ENCODE measurements at places on chromosomes 6 and 20. TPM values are rescaled to one million over a fixed set of nuclear protein-coding genes. Genes with fewer than 3 reads are reported as not detected.

Gene LY6G5C
- 1.7 TPM for total RNA-seq

Gene CLDN20
- total RNA-seq, result not detected

Gene FAM209B
- not detected for total RNA-seq

Gene NT5DC1
- 2.6 TPM for total RNA-seq

Gene EPHA7
- total RNA-seq, result under 0.01 TPM

Gene CST9L
- not detected for total RNA-seq

Gene BCAS4
- 0.60 TPM for total RNA-seq

Gene LIN28B
- total RNA-seq, result not detected

Gene TMC2
- not detected for total RNA-seq

Gene LAMA5
- total RNA-seq, result 5.4 TPM

Gene TULP4
- total RNA-seq, result 53.4 TPM

Gene CAGE1
- total RNA-seq, result 0.20 TPM

Gene RSPO3
- total RNA-seq, result not detected

Gene DDRGK1
- total RNA-seq, result 44.0 TPM

Gene NAPB
- total RNA-seq, result 3.1 TPM

Gene LYRM2
- total RNA-seq, result 12.7 TPM

Gene TCP11
- not detected for total RNA-seq

Gene PPIL6
- total RNA-seq, result 0.60 TPM

Gene C6orf132
- under 0.01 TPM for total RNA-seq

Gene COL20A1
- total RNA-seq, result 0.20 TPM

Gene C2
- under 0.01 TPM for total RNA-seq

Gene PLEKHG1
- 17.2 TPM for total RNA-seq

Gene C20orf96
- total RNA-seq, result 2.4 TPM

Gene SLC22A23
- 59.3 TPM for total RNA-seq

Gene CST5
- total RNA-seq, result not detected

Gene ALDH8A1
- 0.20 TPM for total RNA-seq

Gene FBXL4
- total RNA-seq, result 7.0 TPM

Gene CLVS2
- not detected for total RNA-seq

Gene FOXF2
- total RNA-seq, result not detected

Gene TMEM239
- total RNA-seq, result not detected

Gene RIMS1
- total RNA-seq, result 51.8 TPM

Gene MCUR1
- total RNA-seq, result 5.2 TPM

Gene SAMD10
- 3.2 TPM for total RNA-seq

Gene EHMT2
- 25.7 TPM for total RNA-seq

Gene GPLD1
- total RNA-seq, result under 0.01 TPM
